ENCODE measurements at places on chromosomes 2 and 18. TPM values are rescaled to one million over a fixed set of nuclear protein-coding genes. Genes with fewer than 3 reads are reported as not detected.

DNA sequence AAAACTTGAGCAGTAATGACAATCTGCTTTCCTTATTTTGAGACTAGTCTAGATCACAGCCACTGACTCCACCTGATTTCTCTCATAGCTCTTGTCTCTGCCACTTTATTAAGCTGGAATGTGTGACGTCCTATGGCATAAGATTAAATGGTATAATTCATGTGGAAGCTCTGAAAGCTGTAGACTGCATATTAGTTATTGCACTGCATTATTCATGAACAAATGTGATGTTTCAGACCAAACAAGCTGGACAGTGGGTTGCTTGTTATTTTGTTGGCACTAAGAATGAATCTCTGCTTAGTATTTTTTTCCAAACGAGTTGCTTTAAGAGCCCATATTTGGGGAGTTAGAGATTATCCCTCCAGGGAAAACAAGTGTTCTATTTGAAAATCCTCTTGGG, 1218.5 kb downstream of the SUCLG1 start:
- H3K36me3 ChIP-seq: peaks cover 4% of the 10 kb centered on the region
- no peak overlapping the region for H3K27ac ChIP-seq
- no peak for DNase-seq
- H3K4me1 ChIP-seq: no peaks in the 10 kb centered on the region
- no peak overlapping the region for H3K4me3 ChIP-seq

DNA sequence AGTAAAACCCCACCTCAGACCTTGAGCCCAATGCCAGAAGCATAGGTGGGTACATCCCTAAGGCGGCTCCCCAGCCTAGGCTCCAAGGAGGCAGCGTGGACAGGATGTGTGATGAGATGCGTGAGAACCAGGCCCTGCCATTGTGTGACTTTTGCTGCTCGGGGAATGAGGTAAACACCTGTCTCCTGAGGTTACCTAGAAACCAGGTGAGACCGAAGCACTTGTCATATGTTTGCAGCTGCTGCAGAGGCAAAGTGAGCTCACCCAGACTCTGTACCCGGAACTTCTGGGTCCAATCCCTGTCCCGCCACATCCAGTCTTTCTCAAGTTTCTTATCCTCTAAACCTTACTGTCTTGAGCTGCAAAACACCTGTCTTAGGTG, 3.4 kb downstream of the FBLN7 start:
- H3K36me3 ChIP-seq: peaks cover 15% of the 10 kb centered on the region
- H3K4me1 ChIP-seq: peaks cover 9% of the 10 kb centered on the region
- H3K4me3 ChIP-seq: no peak overlapping the region
- no peak overlapping the region for H3K27ac ChIP-seq
- no peak for DNase-seq

- no peak overlapping the region for H3K4me3 ChIP-seq
- no peak for DNase-seq
- H3K4me1 ChIP-seq: no peaks in the 10 kb centered on the region
- H3K27me3 ChIP-seq: no peaks in the 10 kb centered on the region
Observed at GRCh38 chr2:203191961-203192360, 46.9 kb upstream of the CYP20A1 start.

Gene SERPINB3
- not detected for total RNA-seq
